ENCODE measurements at places on chromosomes 6 and 20.

DNA sequence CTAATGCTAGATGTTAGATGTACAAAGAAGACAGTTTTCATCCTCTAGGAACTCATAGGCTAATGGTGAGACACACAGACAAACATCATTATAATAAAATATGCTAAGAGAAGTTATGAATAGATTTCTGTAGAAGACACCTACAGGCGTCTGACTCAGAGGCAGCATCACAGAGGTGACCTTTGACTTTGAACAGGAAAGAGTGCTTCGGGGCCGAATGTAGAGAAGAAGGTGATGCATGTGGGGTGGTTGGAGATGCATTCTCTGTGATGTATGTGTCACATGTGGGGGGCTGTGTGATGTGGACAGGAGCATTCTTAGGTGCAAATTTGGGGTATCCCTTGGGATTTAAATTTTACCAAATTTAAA, 6.8 kb downstream of the GUCA1A start:
- no peak for DNase-seq

DNA sequence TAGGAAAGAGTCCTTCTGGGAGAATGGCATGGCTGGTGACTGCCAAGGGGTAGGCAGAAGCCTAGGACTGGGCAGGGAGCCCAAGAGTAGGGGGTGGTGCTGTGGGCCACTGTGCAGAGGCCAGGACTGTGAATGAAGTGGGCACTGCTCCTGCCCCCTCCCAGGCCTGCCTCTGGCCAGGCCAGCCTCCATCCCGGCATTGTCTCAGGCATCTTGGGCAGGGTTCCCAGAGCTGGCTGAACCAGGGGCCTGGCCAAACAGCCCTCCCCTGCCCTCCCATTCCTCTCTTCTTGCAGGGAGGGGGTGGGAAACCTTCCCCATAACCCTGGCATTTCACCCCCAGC, 81.6 kb downstream of the MRPL14 start:
- no peak for DNase-seq

GRCh38 chr6:141658696-141659095, 474.0 kb upstream of the GJE1 start:
- no peak for DNase-seq

DNA sequence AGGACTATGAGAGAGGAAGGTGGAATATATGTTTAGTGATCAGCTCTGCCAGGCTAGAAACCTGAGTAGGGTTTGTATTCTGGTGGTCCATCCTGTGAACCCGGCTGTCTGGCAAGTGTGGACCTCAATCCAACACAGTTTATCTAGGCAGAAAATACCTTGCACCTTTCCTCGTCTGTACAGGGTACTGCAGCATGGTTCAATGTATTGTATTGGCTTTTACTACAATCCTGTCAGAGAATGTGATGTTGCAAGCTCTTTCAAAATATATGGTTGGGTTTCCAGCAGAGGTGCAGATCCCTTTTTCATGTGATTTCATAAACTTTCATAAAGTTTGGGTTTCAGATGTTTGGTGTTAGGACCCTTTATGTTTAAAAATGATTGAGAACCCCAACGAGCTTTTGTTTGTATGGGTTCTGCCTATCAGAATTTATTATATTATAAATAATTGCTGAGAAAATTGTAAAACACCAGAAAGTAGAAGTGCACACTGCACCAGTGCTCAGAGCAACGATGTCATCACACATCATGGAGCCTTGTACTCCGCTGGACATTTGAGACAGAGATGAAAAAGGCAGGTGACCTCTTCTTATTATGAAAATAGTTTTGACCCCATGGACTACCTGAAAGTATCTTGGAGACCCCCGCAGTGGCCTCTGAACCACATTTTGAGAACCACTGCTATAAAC, 106.6 kb downstream of the RTN4IP1 start:
- no peak for DNase-seq

DNA sequence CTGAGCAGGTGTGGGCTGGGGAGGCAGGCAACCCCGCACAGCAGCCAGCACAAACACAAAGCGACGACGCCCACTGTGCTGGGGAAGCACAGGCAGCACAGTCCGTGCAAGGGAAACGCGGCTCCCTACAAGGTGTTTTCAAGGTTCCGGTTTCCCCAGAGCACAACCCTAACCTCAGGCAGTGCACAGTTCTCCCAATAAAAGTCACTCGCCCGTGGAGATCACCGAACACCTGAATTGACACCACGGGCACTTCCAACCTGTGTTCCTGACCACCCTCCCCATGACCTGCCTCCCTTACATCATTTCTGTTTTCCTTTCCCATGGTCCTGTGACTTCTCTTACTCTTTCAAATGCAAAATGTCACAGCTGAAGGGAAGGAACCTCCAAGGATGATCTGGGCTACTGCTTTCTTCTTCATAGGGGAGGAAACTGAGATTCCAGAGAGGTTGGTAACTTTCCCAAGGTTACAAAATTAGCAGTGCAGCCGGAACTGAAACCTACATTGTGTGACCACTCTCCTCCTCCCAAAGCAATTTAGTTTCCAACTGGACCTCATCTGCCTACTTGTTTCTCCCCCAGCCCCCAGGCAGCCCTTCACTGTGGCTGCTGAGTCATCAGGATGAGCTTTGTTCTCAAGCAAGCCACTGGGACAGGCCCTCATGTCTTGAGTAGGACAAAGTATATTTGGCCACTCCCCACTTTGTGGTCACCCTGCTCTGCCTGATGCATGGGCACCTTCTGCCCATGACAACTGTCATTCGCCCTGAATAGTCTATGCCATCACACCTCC, 125.3 kb downstream of the ATXN1 start:
- DNase-seq: no peak

GRCh38 chr20:25310921-25311728, 63.2 kb downstream of the PYGB start:
- DNase-seq: no peak

- no peak for DNase-seq
These were observed 52.9 kb downstream of the FBXL4 start for GRCh38 chr6:98894810-98895209.

DNA sequence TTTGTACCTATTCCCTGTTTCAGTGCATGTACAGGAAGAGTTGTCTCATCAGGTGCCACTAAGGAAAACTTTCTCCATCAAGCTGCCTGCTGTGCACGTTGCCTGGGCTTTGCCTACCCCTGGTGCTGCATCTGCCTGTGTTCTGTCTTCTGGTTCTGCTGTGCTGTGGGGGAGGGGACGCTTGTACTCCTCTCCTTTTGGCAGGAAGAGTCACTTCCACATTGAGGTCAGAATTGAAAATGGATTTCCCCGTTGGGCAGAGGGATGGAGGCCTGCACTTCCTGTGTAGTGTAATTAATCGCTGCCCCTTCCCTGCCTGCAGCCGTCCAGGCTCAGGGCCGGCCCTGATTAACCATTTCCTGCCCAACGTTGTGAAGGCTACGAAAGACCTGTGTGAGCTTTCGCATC, 153.3 kb downstream of the SCML4 start:
- no peak for DNase-seq

- no peak for DNase-seq
These were observed 39.6 kb downstream of the SLC23A2 start for GRCh38 chr20:4961746-4962145.

GRCh38 chr6:169370054-169370453, 116.4 kb upstream of the THBS2 start:
- no peak for DNase-seq

DNA sequence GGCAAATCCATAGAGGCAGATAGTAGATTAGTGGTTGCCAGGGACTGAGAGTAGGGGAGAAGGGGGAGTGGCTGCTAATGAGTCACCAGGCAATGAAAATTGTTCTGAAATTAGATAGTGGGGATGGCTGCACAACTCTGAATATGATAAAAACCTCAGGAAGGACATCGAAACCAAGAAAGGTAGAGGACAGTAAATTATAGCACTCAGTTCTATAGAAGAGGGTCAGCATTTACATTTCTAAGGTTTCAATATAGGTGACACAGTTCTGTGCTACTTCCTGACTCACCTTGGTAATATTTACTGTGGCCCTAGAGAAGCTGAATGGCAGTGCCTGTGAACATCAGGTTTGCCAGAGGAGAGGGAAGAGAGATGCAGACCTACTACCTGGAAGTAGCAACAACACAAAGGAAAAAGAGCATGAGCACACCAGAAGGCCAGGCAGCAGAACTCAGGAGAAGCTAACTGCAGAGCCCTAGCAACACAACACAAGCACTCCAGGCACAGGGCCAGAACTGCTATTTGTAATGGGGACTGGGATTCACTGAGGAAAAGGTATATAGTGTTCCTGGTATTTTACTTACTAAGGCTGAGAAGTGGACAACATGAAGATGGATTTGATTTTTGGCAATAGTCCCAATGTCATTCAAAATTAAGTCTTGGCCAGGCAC, 75.9 kb downstream of the PLCG1 start:
- no peak for DNase-seq

DNA sequence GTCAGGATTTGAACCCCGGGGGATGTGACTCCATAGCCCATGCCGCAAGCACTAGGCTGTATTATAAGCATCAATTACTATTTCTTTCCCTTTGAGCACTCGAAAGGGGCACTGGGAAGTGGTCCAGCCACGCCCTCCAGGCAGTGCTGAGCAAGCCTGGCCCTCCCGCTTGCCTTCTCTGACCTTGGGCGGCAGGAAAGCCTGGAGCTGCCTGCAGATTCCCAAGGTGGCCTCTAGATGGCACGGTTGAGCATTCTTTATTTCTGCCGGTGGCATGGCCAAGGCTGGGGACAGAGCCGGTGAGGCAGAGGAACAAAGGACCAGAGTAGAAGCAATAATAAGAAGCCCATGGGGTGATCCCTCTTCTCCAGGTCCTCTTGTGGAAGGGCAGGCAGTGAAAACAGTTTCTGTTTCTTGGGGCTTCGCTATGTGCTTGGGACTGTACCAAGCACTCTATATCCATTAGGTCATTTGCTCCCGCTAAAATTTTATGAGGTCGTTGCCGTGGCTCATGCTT, 32.0 kb downstream of the ARHGAP40 start:
- DNase-seq: peak; percentile 28

DNA sequence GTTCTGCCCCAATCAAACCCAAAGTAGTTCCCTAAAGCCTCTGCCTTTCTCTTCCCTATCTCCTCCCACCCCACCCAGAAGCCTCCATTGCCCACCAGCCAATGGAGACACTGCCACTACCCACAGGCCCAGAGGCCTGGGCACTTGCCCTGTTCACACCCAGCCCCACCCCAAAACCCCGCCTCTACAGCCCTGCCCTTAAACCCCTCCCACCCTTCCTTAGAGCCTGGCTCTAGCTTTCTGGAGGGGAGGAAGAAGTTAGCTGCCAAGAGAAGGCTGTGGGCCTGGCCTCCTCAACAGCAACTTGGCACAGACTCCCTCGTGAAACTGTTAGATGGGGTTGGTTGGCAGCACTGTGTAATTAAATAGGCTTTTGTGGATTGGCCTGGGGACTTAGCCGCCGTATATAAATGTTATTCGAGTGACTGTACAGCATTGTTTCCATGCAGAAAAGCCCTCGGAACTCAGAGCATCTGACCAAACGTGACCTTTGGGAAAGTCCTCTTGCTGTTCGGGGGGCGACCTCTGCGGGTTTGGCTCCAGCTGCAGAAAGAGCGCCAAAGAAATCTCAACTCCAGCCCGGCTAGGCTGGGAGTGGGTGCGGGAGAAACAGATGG, 31.4 kb downstream of the COL11A2 start:
- no peak for DNase-seq

DNA sequence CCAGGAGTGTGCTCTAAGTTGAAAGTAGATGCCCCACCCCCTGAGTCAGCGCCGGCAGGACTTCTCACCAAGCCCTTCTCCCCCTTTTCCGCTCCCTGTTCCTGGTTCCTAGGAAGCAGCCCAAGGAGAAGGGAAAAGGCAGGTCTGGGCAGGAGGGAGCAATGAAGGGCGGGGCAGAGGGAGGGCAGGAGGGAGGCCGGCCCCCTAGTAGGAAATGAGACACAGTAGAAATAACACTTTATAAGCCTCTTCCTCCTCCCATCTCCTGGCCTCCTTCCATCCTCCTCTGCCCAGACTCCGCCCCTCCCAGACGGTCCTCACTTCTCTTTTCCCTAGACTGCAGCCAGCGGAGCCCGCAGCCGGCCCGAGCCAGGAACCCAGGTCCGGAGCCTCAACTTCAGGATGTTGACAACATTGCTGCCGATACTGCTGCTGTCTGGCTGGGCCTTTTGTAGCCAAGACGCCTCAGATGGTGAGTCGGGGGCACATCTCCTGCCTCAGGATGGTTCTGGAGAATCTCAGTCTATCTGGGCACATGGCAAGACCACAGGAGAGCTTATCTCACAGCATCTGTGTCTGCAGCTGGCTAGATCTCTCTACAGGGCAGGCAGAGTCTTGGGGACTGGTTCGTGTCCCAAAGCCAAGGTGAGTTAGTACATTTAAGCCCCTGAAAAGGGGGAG, at the start of gene PROCR:
PROCR (plus strand) TSS at position 320 of the 681 bp plus-strand sequence; CDS start at position 403, 83 bp downstream.
- no peak for DNase-seq

Measured in effector CD8-positive, alpha-beta T cell (primary cell).